ENCODE measurements at places on chromosomes 4 and X. TPM values are rescaled to one million over a fixed set of nuclear protein-coding genes. Genes with fewer than 3 reads are reported as not detected.

DNA sequence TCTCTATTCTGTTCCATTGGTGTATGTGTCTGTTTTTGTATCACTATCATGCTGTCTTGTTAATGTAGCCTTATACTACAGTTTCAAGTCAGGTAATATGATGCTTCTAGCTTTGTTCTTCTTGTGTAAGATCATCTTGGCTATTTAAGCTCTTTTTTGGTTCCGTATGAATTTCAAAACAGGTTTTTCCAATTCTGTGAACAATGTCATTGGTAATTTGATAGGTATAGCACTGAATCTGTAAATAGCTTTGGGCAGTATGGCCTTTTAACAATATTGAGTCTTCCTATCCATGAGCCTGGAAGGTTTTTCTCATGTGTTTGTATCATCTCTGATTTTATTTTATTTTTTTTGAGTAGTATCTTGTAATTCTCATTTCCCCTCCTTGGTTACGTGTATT, 94.3 kb downstream of the ANAPC10 start:
- DNase-seq: no peak

DNA sequence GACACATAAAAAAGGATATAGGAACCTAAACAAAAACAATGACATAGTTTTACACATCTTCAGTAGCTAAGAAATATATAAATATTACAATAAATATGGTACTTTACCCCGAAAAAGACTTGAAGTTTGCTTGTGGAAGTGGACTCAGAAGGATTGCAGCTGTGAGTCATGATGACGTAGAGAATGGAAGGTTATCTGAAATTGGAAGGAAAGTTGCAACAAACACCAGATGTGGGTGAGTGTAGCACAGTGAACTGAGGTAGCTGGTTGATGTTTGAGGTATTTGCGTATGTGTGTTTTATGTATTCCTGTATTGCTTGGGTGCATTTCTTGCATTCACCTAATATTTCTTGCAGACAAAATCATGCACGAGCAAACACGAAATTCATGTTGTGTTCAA, 113.0 kb downstream of the ARX start:
- no peak for DNase-seq

DNA sequence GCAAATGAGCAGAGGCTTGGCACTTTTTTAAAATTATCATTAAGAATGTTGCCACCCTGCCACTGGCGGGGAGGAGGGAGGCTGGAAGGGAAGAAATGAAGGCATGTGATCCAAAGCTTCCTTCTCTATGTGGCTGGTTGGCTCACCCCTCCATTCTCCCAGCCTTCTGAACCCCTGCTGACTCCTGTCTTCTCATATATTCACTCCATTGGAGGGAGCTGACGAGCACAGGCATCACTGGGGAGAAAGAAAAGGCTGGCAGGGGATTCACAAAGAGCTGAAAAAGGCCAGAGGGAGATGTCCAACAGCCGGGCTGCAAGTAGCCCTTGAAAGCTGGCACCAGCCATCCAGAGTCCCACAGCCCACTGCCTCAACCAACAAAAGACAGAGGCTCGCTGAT, 495.6 kb downstream of the BCOR start:
- no peak for DNase-seq

DNA sequence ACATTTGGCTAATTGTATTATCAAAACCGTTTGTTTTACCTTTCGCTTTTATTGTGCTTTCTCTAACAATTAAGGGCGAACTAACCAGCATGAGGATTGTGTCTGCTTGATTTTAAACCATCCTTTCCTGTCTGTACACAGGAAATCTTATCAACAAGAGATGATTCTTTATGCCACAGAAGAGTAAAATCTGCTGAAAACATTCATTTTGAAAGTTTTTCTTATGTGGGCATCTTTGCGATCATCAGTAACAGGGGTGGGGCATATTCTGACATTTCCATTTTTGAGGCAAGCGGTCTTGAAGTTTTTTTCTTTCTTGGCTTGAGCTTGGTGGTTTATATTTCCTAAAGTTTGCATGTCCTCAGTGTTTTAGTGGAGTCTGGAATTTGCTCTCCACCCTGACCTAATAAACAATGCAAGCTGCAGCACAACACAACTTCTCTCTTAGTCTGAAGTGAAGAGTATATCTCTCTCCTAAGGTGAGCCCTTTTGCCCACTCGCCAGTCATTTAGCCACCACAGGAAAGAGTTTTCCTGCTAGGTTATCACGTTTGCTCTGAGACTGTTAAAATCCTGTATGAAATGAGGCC, 26.6 kb downstream of the NFKB1 start:
- DNase-seq: no peak

GRCh38 chr4:156779774-156780173, 191.8 kb downstream of the PDGFC start:
- DNase-seq: no peak

DNA sequence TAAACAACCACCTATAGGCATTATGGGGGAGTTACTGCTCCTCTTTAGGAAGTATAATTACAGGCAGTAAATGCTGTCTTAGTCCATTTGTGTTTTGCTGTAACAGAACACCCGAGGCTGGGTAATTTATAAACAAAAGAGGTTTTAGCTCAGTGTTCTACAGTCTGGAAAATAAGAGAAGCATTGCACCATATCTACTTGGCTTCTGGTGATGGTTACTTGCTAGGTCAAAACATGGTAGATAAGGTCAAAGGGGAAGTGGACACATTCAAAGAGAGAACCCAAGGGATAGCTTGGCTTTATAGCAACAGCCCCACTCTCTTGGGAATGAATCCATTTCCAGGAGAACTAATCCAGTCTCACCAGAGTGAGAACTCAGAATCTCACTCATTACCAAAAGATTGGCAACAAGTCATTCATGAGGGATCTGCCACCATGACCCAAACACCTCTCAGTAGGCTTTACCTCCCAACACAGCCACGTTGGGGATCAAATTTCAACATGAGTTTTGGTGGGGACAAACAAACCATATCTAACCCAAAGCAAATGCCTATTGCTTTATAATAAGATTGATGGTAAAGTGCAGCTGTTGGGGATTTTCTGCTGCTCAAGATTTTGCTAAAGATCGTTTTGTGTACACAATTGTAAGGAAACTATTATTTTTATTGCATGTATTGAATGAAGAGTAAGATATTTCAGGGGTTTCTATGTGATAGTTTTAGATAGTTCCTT, 32.6 kb downstream of the STAG2 start:
- no peak for DNase-seq

GRCh38 chrX:109830704-109831206, 97.7 kb upstream of the ACSL4 start:
- no peak for DNase-seq

DNA sequence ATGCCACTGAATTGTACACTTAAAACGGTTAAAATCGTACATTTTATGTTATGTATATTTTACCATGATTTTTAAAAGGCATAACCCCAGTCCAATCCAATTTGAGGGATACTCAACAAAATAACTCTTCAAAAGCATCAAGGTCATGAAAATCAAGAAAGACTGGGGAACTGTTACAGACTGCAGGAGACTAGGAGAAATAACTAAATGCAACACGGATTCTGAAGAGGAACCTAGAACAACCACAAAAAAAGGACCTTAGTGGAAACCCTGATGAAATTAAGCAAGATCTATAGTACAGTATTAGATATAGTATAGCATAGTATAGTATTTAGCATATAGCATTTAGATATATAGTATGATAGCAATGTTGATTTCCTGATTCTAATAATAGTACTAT, 26.8 kb downstream of the SH3KBP1 start:
- DNase-seq: no peak

- DNase-seq: no peak
Observed at GRCh38 chr4:122027203-122027602, 75.3 kb upstream of the TRPC3 start.

- no peak for DNase-seq
Observed at GRCh38 chr4:38917481-38918025, 49.9 kb downstream of the FAM114A1 start.

- no peak for DNase-seq
Observed at GRCh38 chrX:66162331-66162822, 1.7 kb upstream of the HEPH start.

DNA sequence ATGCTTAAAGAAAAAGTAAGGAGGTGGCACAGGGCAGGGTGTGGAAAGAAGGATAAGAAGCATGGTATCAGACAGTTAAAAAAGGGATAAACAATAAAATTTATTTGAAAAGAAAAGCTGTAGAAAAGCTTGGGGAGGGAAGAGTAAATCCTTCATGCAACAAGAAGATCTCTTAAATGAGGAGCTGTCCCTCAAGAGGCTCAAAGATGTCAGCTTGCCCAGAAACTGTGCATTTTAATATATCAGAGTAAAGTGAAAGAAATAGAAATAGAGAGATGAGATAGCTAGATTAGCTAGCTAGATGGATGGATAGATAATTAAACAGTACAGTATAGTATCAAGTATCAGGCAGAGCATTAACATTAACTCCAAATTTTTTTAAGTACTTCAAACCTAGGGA, 170.3 kb downstream of the LDB2 start:
- DNase-seq: no peak

GRCh38 chrX:110341189-110342035, 17.2 kb upstream of the RTL9 start:
- DNase-seq: no peak

DNA sequence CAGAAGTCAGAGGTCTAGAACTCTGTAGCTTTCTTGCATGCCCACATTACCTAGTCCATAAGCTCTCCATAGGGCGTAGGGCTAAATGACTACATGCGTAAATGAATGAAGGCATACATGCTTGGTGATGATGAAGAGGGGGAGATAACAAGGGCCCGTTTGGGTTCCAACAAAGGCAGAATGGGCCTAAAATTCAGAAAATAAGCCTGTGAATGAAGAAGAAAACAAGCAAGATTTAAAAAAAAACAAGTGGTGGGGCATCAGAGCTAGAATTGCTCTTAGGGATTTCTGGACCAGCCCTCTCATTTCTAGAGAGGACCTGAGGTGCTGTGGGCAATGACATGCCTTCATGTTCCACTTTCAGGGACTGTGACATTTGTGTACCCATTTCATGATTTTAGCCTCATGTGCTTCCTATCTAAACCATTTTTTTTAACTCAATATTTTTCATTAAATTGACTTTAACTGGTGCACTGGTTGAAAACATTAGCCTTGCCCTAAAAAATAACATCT, 12.1 kb downstream of the GPRIN3 start:
- DNase-seq: no peak

GRCh38 chr4:41635441-41635840, 97.5 kb downstream of the LIMCH1 start:
- DNase-seq: no peak

DNA sequence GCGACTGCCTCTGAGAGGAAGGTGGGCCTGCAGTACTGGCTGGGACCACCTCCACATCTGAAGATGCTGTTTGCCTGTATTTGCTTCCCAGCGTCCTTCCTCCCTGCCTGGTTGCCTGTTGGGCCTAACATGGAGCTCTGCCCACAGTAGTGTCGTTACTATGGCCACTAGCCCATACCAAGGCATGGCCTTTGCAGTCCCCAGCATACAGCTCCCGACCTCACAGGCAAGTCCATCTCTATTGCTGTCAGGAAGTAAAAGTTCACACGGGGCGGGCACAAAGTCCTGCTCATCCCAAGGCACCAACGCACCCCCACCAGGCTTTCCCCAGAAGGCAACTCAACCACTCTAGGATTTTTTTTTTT, 71.6 kb downstream of the MAML3 start:
- DNase-seq: no peak

DNA sequence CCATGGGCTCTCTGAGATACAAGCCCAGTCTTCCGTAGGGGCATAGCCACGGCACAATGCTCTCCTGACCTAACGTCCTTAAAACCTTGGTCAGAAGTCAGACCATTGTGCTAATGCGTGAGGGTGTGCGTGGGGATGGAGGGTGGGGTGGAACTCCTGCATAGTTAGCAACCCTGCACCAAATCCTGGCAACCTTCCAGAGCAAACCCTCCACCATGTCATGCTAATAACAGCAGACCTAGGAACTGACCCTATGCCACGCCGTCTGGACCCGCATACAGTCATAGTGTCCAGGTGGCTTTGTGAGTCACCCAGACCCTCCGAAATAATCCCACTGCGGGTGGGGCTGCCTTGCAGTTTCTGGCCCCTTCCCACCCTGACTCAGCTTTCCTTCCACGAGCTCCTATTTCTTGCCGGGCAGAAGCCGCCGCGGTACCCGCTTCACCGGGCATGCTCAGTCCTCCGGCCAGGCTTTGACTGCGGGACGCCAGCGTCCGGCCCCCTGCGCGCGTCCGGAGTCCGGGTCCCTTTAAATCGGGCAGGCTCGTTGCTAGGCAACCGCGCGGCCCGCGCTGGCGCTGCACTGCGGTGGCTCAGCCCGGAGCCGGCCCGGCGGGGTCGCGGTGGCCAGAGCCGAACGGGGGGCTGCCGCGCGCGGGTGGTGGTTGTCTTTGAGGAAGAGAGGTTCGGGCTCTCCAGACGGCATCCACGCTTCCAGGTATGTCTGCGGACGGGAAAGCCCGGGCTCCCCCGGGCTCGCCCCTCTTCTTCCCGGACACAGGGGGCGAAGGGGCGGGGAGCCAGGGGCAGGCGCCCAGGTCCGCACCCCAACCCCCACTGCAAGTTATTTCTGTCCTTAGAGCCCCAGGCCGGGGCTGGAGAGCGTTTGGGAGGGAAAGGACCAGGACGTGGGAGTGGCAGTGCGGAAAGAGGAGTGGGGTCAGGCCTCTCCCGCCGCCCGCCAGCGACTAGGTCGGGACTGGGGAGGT, at the start of gene CCDC160:
Gene CCDC160, plus strand, starts transcription at position 557 of the 989 bp plus-strand sequence. CDS start 7,619 bp downstream, outside the sequence.
- DNase-seq: peak; percentile 73

OGT gene
- 108 TPM for total RNA-seq

ATXN3L gene
- not detected for total RNA-seq

RHOXF1 gene
- not detected for total RNA-seq

FAM193A gene
- 37.9 TPM for total RNA-seq

HSFX3 gene
- total RNA-seq: not detected

ZNF674 gene
- 8.1 TPM for total RNA-seq

MAGEA10 gene
- not detected for total RNA-seq

TLR1 gene
- 5.3 TPM for total RNA-seq

SYNPO2 gene
- 186 TPM for total RNA-seq

BTK gene
- not detected for total RNA-seq

ARHGAP6 gene
- 8.5 TPM for total RNA-seq

NCAPG gene
- 3.8 TPM for total RNA-seq

SLC39A8 gene
- total RNA-seq: 9.9 TPM

NDST3 gene
- 1.5 TPM for total RNA-seq

SUPT20HL1 gene
- not detected for total RNA-seq

ZAR1 gene
- total RNA-seq: not detected

TCEANC gene
- total RNA-seq: 3.2 TPM

Data from stomach (tissue), 19 donors.